ENCODE measurements at places on chromosomes 6 and 20. TPM values are rescaled to one million over a fixed set of nuclear protein-coding genes. Genes with fewer than 3 reads are reported as not detected.

GRCh38 chr6:56685994-56686393 lies 43.3 kb upstream of the DST start:
- DNase-seq = no peak

DNA sequence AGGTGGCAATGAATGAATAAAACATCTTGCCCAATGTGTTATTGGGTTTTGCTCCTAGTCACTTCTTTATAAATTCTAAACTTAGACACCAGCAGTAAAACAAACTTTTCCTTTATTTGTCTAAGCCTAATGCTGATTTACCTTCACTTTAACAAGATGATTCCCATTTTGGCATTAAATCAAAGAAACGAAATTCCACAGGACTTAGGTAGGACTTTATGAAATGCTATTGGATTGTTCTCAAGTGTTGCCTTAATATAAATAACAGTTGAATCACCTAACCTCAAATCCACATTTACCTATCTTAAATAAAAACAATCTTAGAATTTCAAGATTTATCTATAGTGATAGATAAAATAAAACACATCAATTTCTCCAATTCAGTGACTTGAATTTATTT lies 831.8 kb downstream of the EPHA7 start:
- DNase-seq = no peak

- peak; percentile 12 for DNase-seq
These were observed 94.0 kb downstream of the CD83 start for GRCh38 chr6:14211562-14211942.

GRCh38 chr6:113842165-113842564 lies 15.0 kb upstream of the MARCKS start:
- DNase-seq = no peak

DNA sequence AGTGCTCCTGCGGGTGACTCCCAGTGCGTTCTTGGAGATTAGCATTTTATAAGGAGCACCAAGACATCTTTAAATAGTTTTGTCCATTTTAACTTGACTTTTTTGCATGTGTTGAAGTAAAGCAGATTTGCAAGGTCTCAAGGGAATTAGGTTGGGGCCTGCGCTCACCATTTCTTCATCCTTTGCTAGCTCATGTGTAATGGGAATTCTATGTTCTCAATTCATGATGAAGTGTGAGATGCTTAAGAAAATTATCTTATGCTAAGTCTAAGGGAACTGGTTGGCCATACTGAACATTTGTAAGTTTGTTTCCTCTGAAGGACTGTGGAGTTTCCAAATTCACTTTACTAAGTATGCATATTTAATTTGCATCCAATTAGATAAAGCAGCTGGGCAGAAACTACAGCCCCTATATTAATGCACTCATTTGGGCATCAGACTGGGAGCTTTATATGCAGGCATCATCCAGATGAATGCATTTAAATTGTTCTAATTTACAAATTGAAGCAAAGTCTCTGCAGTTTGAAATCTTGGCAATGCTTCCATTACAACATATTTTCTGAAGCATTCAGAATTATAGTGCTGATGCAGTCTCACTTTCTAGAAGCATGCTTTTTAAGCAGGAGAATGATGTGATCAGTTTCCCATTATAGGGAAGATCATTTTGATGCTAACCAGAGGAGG lies 108.3 kb upstream of the AKAP12 start:
- DNase-seq = no peak

DNA sequence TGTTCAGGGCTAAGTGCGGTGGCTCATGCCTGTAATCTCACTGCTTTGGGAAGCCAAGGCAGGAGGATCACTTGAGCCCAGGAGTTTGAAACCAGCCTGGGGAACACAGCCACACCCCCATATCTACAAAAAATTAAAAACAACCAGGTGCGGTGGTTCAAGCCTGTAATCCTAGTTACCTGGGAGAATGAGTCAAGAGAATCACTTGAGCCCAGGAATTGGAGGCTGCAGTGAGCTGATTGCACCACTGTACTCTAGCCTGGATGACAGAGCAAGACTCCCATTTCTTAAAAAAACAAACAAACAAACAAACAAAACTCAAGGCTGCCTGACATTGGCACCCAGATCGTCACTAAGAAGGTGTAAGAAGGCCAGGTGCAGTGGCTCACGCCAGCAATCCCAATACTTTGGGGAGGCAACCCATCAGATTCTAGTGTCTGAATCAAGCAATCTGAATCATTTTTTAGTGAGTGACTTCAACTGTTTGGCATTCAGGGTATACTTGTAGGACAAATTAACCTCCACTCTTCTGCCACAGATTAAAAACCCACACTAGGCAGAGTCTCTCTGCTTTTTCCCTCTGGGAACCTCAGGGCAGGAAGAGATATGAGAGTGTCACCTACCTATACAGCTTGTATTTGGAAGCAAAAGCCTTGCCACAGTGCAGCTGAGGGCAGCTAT lies 6.1 kb downstream of the PLAGL2 start:
- no peak for DNase-seq

DNA sequence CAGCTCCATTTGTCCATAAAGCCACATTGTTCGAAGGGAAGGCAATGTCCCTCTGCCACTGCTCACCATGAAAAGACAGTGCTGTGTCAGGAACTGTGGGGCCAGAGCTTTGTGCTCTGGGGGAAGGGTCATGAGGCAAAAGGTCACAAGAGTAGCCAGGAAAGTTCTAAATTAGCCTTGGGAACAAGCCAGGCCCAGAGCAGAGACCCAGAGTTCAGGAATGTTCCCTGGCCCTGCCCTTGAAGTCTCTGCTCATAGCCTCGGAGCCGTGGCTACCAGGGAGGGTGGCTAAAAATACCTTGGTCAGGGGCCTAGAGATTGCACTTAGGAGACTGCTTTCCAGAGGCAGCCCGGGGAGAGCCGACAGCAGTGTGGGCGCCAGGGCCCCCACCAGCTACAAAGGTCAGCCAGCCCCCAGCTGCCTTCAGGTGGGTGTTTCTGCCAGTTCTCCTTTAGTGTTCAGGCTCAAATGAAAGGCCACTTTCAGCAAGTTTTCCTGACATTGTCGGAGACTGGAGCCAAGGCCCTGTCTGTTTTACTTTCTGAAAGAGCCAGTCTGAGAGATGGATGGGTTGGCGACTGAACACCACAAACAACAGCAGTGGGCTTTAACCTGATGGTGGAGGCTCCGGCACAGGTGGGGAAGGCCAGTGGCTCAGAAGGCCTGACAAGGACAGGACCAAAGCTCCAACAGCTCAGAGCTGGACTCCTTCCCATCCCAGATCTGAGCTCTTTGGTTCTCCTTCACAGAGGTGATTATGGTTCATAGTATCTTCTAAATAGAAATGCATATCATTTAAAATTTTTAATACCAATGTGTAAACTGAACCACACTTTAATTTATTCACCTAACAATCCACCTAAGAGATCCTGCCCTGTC lies 76.2 kb downstream of the CDH26 start:
- peak; percentile 20 for DNase-seq

- DNase-seq = no peak
These were observed 172.0 kb downstream of the MYLK4 start for GRCh38 chr6:2578767-2579166.

DNA sequence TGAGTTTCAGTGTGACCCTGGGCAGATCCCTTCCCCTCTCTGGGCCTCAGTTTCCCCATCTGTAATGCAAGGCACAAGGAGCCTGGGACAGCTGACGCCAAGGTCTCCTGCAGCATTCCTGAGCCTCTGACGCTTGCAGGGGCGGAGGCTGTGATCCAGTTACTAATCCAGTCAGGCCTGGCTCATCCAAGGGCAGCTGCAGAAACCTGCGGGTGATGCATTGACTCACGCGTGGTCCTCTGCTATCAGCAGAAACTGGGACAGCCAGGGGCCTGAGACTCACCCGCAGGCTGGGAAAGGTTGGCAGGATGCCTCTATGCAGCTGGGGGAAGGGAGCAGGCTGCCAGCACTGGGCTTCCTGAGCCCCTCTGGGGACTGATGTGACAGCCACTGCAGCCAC lies 65.0 kb upstream of the SIRPA start:
- DNase-seq = no peak

- peak; percentile 92 for DNase-seq
These were observed 14.5 kb downstream of the ARHGAP18 start for GRCh38 chr6:129695373-129696027.

GRCh38 chr6:38172739-38173410 lies 353.3 kb downstream of the ZFAND3 start:
- DNase-seq = no peak

DNA sequence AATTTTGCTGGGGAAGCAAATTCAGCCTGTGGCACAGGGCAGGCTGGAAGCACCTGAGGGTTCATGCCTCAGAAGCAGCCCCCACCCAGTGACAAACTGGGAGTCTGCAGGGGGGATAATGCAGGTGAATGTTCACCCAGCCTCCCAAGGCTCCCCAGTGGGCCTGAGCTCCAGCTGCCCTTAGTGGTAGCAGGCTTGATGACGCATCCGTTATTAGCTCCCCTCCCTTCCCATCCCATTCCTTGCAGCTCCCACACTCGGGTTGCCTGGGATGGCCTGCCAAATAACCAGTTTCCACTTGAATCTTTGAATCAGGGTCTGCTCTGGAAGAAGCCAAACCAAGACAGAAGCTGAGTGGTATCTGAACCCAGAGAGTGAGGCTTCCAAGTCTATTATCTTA lies 15.8 kb downstream of the KCNK15 start:
- DNase-seq = no peak

DNA sequence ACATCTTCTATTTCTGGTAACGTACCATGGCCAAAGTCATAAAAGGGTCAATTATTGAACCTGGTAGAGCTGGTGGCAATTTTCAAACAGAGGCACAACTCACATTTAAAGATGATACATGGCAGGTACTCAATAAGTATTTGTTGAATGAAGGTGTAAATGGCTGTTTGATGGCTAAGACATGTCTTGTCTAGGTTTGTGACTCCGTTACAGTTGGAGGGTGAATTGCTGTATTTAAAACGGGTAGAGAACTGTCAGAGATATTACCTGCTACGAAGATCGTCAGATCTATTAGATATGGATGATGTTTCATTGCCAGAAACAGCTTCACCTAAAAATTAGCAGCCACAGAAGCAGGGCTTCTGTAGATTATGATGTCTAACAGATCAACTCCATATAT lies 601.9 kb downstream of the PRKN start:
- DNase-seq = no peak

DNA sequence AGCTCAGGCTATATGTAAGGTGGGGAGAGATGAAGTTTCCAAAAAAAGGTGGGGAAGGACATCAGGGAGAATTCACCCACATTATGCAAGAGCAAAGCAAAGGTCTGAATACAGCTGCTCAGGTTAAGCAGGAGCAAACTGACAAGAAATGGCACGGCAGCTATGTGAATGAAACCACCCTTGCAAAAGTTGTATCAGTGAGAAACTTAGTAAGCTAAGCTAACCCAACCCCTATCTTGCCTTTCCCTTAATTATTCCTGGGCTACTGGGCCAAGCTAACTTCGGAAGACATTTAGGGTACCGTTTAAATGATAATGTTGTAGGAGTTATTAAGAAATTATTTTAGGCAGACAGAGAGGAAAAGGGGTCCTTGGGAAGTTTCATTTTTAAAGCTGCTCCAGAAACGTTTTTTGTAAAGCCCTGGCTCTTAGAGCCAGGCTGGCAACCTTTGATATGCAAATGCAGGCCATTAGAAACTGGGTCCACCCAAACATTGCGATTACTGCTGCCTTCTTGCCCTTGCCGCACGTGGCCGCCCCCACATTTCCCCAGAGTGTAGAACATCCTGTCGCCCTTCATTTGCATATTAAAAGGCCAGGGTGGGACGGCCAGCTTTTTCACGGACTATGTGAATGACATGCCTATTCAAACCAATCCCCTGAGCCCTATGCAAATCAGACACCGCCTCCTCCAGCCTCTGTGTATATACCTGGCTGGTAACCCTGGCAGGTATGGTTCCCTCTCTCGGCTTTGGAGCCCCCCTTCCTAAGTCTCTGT lies 60.5 kb upstream of the SAMD5 start:
- DNase-seq = no peak

DNA sequence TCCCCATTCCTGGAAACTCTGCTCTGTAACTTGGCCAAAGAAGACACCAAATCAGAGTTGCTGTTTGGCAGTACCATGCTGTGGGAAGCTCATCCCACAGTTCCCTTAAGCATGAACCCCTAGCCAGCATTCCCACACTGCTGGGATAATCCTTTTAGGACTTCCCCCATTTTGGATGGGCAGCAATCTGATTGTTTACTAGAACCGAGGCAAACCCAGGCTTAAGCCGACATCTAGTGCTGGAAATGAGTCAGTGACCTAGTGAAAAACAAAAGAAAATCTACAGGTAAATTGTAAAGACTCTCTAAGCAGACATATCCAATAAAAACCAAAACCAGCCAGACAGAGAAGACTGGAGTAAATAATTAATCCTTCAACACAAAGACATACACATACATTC lies 5.2 kb downstream of the DNAH8 start:
- DNase-seq = peak; percentile 25

- no peak for DNase-seq
These were observed 41.2 kb downstream of the GOPC start for GRCh38 chr6:117561128-117561527.

- DNase-seq = peak; percentile 78
These were observed 20.9 kb upstream of the VNN1 start for GRCh38 chr6:132734694-132735236.

DNA sequence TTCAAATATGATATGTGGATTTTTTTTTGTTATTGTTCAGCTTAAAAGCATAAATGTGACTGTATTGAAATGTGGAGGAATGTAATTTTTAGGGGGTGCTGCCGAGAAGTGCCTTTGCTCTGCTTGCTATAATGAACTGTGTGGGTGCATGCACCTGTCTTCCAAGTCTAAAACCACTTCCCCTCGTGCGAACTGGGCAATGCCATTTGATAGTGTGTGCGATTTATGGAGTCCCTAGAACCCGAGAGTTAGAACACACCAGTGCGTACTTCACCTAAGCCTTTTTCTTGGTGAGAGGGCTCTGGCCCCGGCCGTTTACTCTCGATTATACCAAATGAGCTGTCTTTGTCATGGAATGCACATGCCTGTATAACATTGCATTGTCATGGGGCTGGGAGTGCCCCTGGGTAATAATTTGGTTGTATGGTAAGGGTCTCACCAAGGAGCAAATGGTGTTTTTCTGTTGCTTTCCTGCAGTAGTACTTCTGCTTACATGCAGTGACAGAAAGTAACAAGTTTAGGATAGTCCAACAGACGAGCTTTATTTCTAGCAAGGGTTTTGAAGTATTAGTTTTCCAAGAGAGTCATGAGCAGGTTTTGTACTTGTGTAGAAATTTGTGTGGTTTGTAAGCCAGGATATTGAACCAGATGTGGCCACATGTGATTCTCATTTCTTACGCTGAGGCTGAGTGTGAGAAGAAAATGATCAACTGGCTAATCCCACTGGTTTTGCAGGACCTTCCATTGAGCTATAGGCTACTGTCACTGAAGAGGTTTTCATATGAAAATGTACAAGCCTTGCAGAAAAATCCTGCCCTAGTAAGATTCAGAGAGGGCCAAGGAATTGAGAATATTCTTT lies 172.4 kb downstream of the DTNBP1 start:
- DNase-seq = no peak

EPPIN gene
- total RNA-seq = not detected

FHL5 gene
- not detected for total RNA-seq

DUSP15 gene
- 0.93 TPM for total RNA-seq

OR2H2 gene
- not detected for total RNA-seq

LY86 gene
- total RNA-seq = not detected

FAM162B gene
- not detected for total RNA-seq

CCM2L gene
- 0.15 TPM for total RNA-seq

GABBR1 gene
- total RNA-seq = 0.07 TPM

KCNQ2 gene
- total RNA-seq = not detected

Data from HepG2 (cell line).